Right renal pelvis (tissue), 4 donors: ENCODE measurements at places on chromosomes 4 and X. TPM values are rescaled to one million over a fixed set of nuclear protein-coding genes. Genes with fewer than 3 reads are reported as not detected.
A peak's percentile ranks its signal among the peaks of the same experiment; 100 is the strongest.

Gene FAM184B
- polyA plus RNA-seq, result 0.35 TPM

DNA sequence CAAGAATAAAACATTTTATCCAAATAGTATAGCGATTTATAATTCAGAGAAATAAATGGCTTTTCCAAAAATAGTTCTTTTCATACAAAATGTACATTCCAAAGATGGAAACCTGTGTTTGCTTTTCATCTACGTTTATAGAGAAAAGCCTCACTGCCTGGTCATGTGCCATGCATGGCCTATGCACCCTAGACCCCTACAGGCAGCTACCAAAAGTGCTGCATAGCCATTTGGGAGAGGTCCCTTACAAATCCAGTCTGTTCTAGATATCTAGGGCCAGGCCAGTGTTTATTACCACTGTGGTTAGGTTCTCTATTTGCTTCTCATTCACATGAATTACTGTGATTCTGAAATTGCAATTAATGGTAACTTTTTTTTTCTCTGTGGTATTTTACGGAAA is 17.2 kb downstream of the HMGB2 start:
- DNase-seq, result no peak

Gene SASH3
- polyA plus RNA-seq, result 2.1 TPM

- no peak for DNase-seq
Measured at GRCh38 chr4:85929961-85930665, 429.7 kb downstream of the MAPK10 start.

DNA sequence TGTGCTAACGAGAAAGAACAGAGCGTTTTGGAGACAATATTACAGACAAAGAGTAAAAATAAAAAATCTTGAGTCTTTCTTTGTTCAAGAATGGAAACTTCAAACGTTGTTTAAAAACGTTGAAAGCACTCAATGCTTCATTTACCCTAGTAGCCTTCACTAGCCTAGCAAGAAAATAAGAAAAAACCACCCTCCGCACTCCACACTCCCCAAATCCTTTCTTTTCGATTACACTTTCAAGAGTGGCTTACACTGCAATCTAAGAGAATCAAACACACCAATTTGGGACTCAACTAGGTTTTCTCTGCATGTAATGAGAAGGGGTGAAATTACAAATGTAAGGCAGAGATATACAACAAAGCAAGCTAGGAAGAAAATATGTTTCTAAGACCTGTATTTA is 4.7 kb downstream of the TMSB4X start:
- DNase-seq, result no peak

DNA sequence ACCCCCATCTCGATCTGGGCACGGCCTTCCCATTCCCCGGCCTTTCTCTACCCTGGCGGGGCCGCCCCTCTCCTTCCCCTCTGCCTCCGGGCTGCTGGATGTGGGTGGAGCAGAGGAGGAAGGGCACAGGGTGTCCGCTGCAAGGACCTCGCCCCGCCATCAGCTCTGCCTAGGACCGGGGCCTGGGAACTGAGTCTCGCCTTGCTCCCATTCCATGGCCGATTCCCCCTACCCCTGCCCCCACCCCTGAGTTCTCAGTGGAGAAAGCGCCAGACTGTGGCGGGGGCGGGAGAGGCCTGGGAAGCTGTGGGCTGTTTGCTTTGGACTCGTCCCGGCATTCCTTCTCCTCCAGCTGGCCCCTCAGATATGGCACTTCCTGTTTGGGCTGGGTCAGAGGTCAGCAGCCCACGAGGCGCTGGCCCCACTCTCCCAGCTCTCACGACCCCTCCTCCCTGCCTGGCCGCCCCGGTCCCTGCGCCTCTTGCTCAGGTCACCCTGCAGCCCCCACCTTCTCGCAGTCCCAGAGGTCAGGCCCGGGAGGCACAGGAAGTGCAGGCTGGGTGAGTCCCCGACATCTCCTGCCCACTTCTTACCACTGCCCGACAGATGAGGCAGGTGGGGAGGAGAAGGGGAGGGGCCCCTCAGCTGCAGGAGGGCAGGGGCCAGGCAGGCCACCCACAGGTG is 6.4 kb upstream of the BGN start:
- DNase-seq, result no peak

Gene AADAT
- 26.6 TPM for polyA plus RNA-seq

GRCh38 chr4:76809594-76810305 is 88.2 kb downstream of the SOWAHB start:
- DNase-seq, result no peak

- DNase-seq, result no peak
Measured at GRCh38 chrX:100874325-100874724, at the start of gene NOX1. Gene NOX1 (minus strand): TSS chrX:100874359. CDS start chrX:100874139, 220 bp downstream.

Gene MAGEE1
- 7.0 TPM for polyA plus RNA-seq

Gene HS6ST2
- polyA plus RNA-seq, result 25.5 TPM

- no peak for DNase-seq
Measured at GRCh38 chrX:151754641-151755215, 20.2 kb downstream of the CNGA2 start.

- DNase-seq, result no peak
Measured at GRCh38 chr4:56671860-56672259, 9.2 kb downstream of the HOPX start.

GRCh38 chrX:153400146-153401132 is 711 bp downstream of the PNMA6E start:
- DNase-seq, result no peak

Gene MBNL3
- polyA plus RNA-seq, result 28.9 TPM

DNA sequence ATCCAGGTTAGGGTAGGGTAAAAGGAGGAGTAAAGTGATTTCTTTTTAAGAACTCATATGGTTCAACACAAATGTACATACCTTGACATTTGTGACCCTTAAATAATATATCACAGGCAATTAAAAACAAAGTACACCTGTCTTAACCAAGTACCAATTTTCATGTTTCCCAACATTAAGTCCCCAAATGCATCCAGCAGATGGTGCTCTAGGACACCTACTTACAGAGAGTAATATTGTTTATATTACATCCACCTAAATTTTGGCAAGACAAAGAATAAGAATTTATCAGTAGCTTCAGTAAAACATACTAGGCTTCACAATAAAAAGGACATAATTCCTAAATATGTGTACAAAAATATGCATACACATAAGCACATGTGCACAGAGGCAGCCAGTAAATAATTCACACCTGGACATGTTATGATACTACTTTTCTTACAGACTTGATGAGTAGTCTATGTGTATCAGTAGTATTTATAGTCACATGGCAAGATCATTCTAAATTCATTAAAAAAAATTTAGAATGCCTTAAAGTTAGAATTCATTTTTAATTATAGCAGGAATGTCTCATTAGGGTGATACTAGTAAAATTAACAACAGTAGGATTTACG is 219.7 kb downstream of the DCLK2 start:
- peak; percentile 32 for DNase-seq

Gene TBC1D14
- 67.6 TPM for polyA plus RNA-seq

GRCh38 chr4:2646396-2647149 is 109.6 kb downstream of the TNIP2 start:
- DNase-seq, result no peak

GRCh38 chr4:107780665-107781064 is 44.1 kb upstream of the SGMS2 start:
- DNase-seq, result no peak

GRCh38 chr4:56424697-56425514 is 10.5 kb downstream of the PPAT start:
- no peak for DNase-seq

DNA sequence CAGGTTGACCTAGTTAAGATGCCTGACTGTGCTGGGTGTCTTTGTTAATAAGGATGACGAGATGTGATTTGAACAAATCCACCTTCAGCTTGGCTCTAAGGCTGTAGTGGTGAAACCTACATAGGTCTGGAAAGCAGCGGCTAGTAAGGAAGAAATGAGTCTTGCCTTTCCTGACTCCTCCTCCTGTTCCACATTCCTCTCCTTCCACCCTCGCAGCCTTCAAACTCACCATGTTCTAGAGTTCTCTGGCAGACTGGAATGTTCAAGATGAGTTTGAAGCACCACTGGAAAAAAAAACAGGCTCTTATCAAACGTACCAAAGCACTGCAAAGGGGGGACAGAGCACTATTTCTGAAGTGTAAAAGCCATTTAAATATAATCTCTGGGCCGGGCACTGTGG is 395.4 kb downstream of the BMPR1B start:
- no peak for DNase-seq

DNA sequence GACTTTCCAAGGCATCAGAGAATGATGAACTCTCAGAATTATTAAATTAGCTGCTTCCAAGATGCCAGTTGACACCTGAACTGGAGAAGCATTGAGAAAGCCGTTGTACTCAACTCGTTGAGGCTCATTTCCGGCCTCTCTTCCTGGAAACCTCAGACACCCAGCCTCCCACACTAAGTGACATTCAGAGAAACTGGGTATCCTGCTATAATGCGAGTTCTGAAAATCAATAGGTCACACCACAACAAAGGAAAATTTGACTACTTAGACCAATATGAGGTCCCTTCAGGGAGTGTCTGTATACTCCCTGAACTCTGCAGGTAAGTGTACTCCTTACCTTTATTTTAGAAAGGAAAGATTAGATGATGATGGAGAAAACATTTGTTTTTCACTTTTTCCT is 51.2 kb downstream of the ENPEP start:
- DNase-seq, result no peak

- DNase-seq, result no peak
Measured at GRCh38 chrX:130895299-130895698, 7.7 kb downstream of the ENOX2 start.

DNA sequence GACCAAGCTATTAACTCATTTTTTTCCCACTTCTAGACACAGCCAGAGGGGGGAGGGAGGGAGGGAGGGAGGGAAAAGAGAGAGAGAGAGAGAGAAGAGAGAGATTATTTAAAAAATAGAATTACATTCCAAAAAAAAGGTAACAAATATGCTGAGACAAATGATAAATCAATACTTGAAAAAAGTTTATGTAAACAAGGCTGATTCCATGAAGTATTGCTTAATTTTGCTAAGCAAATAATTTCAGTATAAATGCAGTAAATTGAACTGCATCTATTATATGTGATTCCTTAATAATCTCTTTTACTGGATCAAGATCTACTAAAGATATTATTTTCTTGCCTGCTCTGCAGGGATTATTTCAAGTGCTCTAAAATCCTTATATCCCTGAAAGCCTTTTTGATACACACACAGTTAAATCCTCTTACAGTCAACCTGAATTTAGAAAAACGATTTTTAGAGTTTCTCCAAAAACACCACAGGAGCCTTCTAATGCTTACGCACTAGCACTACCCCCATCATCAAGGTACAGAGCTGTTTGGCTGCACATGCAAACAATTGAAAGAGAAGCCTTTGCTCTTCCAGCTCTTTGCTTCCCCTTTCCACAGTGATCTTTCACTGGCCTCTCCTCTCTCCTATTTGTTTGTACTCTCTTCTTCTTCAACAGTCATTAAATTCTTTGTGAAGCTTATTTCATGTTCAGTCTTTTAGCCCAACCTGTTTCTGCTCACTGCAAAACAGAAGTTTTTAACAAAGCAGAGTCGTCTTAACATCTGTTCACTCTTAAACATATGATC is 426.3 kb upstream of the FAM241A start:
- DNase-seq, result no peak

Gene SLITRK2
- polyA plus RNA-seq, result 1.8 TPM

GRCh38 chr4:170872794-170873193 is 783.0 kb upstream of the AADAT start:
- DNase-seq, result no peak

Gene ACOX3
- 17.5 TPM for polyA plus RNA-seq

Gene MCF2
- 0.75 TPM for polyA plus RNA-seq

- DNase-seq, result no peak
Measured at GRCh38 chrX:84830836-84831235, 172.8 kb upstream of the APOOL start.

DNA sequence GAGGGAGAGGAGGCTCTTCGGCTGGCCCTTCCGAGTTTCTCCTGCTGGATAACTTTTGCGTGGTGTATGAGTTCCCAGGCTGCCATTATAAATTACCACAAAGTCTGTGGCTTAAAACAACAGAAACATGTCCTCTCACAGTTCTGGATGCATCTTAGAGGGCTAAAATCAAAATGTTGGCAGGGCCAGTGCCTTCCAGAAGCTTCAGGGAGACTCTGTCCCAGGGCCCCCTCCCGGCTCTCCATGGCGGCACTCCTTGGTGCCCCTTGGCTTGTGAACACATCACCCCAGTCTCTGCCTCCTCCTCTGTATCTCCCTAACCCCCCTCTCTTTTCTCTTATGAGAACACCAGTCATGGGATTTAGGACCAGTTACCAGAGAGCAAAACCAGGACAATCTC is 23.3 kb upstream of the PPP2R2C start:
- no peak for DNase-seq

- no peak for DNase-seq
Measured at GRCh38 chrX:16138108-16138427, 14.7 kb downstream of the GRPR start.

DNA sequence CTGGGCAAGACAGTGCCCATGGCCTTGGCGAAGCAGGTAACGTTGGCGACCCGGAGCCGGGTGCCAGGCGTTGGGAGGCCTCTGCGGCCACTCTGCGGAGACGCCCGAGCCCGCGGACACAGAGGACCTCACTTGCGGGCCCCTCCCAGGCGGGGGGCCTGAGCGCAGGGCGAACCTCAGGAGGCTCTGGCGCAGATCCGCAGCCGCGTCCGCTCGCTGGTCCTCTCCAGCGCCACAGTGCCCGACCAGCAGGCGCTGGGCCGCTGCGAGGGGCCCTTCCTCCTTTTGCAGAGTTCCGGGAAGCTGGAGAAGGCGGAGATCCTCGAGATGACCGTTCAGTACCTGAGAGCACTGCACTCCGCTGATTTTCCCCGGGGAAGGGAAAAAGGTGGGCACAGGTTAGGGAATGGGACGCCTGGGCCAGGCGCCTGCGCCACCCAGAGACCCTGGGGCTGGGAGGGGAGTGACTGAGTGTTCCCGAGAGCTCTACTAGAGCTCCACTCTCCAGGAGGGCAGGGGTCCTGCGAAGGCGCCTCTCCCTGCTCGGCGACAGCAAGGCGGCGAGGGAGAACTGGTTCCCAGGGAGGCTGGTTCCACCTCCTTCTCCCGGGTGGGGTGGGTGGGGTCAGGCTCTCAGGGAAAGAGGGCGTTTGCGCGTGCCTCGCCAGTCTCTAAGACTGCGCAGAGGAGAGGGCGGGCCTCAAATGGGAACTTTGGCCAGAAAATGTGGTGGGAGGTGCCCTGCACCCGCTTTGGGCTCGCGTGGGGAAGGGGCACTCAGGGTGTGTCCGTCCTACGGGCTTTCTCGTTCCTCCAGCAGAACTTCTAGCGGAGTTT is 1.4 kb downstream of the HELT start:
- no peak for DNase-seq

GRCh38 chr4:71689822-71690221 is 94.1 kb downstream of the GC start:
- no peak for DNase-seq
